ENCODE measurements at places on chromosomes 3 and 15.

GRCh38 chr15:83665480-83665879 is 11.6 kb downstream of the ADAMTSL3 start:
- no peak for DNase-seq

- no peak for DNase-seq
Observed at GRCh38 chr15:99578809-99579208, 13.0 kb downstream of the MEF2A start.

GRCh38 chr3:141511361-141511760 is 24.5 kb downstream of the RASA2 start:
- no peak for DNase-seq

GRCh38 chr3:120425572-120426250 is 25.1 kb downstream of the FSTL1 start:
- DNase-seq = no peak

DNA sequence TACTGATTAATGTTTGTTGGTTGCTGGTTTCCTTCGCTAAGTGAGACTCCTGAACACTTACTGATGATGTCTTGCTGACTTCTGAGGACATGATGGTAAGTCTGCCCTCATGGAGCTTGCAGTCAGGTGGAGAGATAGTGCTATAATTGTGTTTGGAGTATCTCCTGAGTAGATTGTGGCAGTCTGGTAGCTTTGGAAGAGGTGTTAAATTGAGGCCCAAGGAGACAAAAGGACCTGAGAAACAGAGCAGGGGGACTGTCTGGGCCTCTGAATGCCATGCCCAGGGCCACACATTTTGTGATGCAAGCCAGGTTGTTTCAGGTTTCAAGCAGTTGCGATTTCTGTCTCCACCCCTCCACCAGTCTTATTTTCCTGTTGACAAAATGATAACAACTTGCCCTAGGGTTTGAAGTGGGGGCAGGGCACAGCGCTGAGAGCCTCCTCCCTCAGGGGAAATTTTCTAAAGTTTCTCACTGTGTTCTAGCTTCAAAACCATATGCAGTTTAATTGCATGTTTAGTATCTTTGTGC is 16.7 kb downstream of the SMAD3 start:
- DNase-seq = no peak

GRCh38 chr3:115947325-115947724 is 324.0 kb downstream of the GAP43 start:
- no peak for DNase-seq

GRCh38 chr3:171994646-171995428 is 44.5 kb upstream of the FNDC3B start:
- no peak for DNase-seq

DNA sequence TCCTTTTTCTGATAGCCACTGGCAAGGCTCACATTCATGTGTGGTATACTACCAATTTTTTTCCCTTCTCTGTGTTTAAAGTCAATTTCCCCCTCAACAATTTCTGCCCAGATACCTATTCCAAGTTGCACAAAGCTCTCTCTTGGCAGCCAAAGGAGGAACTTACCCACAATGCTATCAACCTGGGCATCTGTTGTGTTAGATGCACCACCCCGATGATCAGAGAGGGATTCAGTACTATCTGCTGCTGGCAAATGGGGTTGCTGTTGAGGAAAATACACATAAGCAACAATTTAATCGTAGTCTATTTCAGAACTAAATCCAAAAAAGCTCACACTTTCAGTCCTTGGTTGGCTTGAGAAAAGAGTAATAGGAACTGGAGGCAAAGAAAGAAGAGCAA is 46.1 kb downstream of the AAGAB start:
- no peak for DNase-seq

- no peak for DNase-seq
Observed at GRCh38 chr15:52039925-52040781, 21.1 kb downstream of the MAPK6 start.

- DNase-seq = no peak
Observed at GRCh38 chr3:195071011-195071728, 199.8 kb downstream of the XXYLT1 start.

DNA sequence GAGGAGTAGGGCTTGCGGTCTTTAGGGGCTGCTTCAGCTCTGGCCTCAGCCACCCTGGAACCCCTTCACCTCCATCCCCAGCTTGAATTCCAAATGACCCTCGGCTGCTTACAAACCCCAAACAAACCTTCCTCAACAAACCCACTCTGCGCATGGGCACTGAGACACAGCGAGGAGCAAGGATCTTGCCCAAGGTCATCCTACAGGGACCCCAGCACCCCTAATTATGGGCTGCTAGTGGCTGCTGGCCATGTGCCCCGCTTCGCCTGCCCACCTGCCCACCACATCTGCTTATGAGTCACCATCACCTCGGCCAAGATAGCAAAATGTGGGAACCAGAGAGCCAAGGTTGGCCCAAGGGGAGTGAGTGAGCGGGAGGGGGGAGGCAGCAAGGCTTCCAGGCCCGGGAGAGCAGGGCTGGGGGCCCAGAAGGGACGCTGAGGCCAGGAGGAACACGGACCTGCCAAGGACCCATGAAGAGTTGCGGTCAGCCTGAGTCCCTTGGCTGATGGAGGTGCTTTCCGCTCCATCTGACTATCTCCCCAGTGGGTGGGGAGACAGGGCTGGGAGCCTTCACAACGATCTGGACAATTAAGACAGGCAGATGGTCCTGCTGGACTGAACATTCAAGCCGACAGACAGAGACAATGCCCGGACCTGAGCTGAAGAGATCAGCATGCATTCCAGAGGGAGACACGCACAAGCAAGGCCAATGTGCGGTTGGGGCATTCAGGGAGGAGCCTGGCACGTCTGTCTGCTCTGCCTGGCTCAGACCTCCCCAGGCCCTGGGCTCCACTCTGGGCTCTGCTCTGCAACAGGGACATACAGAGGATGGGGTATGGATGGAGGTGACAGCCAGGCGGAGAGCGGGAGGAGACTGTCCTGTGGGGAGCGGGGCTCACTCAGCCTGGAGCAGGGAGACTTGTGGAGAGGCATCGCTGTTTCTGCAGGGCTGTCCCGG is 10.8 kb upstream of the GRIP2 start:
- no peak for DNase-seq

DNA sequence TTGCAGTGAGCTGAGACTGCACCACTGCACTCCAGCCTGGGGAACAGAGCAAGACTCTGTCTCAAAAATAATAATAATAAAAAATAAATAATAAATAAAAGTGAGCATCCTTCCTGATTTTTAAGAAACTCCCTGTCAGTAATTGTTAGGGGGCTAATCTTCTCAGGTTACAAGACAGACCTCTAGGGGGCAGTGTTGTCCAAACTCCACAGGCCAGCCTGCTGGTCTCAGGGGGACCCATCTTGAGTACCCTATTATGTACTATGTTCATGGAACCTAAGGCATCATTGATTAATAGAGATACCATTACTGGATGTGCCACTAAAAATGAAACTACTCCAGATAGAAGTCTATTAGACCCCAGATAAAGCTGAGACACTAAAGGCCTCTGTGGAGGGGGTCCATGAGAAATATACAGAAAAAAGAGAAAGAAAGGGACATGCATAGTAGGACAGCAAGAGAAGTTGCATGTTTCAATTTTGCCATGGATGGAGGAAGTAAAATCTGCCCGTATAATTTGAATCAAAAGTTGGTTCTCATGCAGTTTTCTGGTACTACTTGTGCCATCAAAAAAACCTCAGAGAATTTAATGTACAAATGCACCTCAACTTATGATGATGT is 85.5 kb upstream of the CDV3 start:
- DNase-seq = no peak

DNA sequence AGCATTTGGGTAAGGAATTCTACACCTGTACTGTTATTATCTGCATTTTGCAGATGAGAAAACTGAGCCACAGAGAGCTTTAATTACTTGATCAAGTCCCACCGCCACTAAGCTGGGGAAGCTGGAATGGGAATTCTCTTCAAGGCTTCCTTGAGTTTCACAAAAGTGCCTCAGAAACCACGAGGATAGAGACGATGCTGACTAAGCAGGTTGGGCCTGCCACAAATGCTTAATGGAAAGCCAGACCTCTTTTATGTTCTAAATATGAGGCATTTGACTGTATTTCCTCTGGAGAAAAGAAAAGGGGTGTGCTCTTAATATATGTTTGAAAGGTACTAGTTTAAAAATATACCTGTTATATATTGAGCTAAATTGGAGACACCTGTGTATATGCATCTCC is 34.7 kb downstream of the ADAMTS9 start:
- no peak for DNase-seq

GRCh38 chr3:69370156-69370883 is 15.6 kb downstream of the FRMD4B start:
- DNase-seq = no peak

- no peak for DNase-seq
Observed at GRCh38 chr15:90035095-90035839, 34.1 kb downstream of the ZNF710 start.

- DNase-seq = no peak
Observed at GRCh38 chr3:63043631-63044030, 168.4 kb upstream of the CADPS start.

GRCh38 chr15:66715720-66716655 is 14.0 kb downstream of the SMAD6 start:
- DNase-seq = no peak

GRCh38 chr15:75450307-75451201 is 936 bp downstream of the SIN3A start:
- DNase-seq = peak; percentile 95

- DNase-seq = no peak
Observed at GRCh38 chr3:48555231-48555948, 1.2 kb downstream of the PFKFB4 start.

DNA sequence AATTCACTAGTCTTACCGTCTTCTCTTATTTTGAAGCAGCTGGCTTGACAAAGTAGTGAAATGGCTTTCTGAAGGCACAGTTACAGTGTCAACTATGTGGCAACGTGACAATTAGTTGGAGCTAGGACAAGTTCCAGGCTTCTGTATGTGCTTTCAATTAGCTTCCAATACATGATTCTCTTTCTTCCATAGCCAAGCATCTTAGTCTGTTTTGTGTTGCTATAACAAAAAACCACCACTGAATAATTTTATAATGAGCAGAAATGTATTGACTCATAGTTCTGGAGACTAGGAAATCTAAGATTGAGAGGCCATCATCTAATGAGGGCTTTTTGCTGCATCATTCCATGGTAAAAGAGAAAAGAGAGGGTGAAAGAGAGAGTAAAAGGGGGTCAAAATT is 365.1 kb upstream of the PLSCR5 start:
- no peak for DNase-seq

DNA sequence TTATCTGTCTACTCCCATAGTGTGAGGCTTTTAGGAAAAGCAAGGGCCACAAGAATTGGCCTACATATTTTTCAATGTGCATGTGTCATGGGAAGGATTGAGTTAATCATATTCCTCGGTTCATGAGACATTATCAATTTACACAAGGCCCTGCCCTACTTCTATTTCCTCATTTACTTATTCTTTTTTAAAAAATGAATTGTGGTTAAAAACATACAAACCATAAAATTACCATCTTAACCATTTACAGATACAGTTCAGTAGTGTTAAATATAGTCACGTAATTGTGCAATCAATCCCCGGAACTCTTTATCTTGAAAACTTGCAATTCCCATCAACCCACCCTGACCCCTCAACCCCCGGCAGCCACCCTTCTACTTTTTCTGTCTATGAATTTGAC is 284.0 kb upstream of the GADL1 start:
- DNase-seq = no peak

DNA sequence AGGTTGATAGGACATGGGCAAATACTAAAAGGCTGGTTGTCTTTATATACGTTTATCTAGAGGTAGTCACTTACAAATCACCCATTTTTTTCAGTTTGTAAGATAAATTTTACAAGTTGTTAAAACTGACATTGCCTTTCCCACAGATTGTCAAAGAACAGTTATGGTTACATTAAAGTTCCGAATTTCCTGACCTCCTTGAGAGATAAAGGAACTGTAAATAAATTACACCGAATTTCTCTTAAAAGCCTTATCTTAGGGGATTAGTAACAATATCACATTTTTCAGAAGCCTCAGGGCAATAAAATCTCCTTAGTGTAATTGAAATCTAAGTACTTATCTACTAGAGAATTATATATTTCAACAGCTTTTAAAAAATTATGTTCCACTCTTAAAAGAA is 49.5 kb downstream of the ZPLD1 start:
- no peak for DNase-seq

DNA sequence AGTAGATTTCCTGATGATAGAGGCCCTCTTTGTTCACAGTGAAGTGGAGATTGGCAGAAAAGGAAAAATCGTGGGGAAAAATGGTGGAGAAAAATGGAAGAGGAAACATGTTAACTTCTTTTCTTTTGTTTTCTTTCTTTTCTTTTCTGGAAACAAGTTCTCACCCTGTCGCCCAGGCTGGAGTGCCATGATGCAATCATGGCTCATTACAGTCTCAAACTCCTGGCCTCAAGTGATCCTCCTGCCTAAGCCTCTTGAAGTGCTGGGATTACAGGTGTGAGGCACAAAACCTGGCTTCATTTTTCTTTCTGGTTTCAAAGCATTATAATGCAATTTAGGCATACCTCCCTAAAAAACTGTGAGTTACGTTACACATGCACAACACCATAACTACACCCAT is 464.2 kb downstream of the MECOM start:
- no peak for DNase-seq

GRCh38 chr3:175015056-175015635 is 156.0 kb downstream of the NAALADL2 start:
- DNase-seq = no peak

DNA sequence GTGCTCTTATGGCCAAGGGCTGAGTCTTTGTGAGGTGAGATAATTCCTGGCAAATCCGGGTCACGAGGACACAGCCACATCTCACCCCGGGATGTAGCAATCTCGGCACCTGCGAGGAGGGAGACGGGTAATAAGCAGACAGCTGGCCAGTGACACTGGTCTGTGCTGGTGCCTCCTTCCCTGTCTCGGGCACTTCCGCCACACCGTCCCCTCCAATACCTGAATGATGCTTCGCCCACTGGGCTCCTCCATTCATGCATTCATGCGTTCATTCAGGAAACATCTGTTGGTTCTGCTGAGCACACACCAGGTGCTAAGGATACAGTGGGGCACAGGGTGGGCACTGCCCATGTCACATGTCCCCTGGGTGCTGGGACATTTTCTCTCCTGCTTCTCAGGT is 60.1 kb downstream of the ATP10A start:
- no peak for DNase-seq

GRCh38 chr15:58313304-58313703 is 118.5 kb upstream of the LIPC start:
- DNase-seq = no peak

GRCh38 chr3:20999661-21000060 is 751.3 kb downstream of the ZNF385D start:
- no peak for DNase-seq

Data from stimulated activated CD8-positive, alpha-beta memory T cell treated with anti-CD3 and anti-CD28 coated beads, Interleukin-15, amount 100 ng/mL, for 4 hours (primary cell).